Right hindlimb (tissue), 1 donor: ENCODE measurements at places on chromosomes 16 and 17.

- DNase-seq, result no peak
Measured at GRCh38 chr17:69223809-69224208, 4.8 kb downstream of the ABCA10 start.

GRCh38 chr17:5424909-5425308, 4.9 kb downstream of the RPAIN start:
- DNase-seq, result no peak

DNA sequence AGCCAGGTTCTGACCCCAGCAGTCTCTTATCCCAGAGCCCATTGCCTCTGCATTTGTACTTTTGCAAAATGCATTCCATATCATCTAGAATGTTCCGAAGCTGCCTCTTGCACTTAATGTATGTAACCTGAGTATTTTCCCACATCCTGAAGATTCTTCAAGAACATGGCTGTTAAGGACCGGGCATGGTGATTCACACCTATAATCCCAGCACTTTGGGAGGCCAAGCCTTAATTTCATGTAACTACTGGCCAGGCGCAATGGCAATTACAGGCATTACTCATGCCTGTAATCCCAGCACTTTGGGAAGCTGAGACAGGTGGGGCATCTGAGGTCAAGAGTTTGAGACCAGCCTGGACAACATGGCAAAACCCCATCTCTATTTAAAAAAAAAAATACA, 31.7 kb upstream of the GAN start:
- DNase-seq, result no peak

DNA sequence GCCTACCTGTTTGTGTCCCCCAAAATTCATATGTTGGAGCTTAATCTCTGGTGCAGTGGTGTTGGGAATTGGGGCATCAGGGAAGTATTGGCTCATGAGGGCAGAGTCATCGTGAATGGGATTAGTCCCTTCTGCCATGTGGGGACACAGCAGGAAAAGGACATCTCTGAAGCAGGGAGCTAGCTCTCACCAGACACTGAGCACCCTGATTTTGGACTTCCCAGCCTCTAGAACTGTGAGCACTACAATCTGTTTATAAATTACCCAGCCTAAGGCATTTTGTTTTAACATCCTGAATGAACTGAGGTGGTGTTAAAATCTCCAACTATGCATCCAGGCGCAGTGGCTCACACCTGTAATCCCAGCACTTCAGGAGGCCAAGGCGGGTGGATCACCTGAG, 206.0 kb downstream of the SEC14L1 start:
- no peak for DNase-seq

GRCh38 chr17:45320349-45320930, 3.6 kb upstream of the MAP3K14 start:
- no peak for DNase-seq

GRCh38 chr16:4058386-4058785, 57.9 kb downstream of the ADCY9 start:
- DNase-seq, result no peak

DNA sequence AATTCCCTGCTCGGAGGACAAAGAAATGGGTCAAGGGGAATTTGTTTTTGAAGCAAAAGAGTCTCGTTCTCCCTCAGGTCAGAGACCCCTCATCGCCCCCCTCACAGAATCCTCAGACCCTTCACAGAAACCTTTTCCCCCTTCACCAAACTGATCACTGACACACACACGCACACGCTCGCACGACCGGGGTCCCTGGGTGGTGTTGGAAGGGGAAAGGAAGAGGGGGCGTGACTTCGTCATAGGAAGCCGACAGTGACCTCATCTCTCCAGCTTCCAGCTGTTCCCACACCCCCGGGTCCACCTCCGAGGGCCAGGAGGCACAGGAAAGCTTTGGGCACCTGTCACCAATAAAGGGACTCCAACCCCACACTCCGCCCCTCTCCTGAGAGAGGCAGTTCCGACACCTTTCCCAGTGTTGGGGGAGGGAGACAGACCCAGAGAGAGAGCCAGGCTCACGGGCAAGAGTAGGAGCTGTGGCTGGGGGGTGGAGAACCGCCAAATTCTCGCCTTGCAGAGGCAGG, 1.2 kb downstream of the ASGR1 start:
- DNase-seq, result peak; percentile 70

DNA sequence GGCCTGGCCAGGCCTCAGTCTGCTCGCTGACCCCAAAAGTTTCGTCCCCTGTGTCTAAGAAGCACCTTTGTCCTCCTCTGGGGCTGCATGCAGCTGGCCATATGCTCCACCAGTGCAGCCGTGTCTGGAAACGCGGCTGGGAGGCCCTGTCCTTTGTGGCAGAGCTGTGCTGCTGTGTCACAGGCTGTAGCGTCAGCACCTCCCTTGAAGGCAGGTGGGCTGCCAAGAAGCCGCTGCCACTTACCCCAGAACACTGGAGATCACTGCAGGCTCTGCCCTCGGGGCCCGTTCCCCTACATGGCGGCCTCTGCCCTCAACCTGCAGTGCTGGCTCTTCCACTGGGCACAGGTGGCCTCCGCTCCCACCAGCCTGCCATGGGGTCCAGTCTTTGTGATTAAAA, 15.7 kb upstream of the MC1R start:
- DNase-seq, result no peak

DNA sequence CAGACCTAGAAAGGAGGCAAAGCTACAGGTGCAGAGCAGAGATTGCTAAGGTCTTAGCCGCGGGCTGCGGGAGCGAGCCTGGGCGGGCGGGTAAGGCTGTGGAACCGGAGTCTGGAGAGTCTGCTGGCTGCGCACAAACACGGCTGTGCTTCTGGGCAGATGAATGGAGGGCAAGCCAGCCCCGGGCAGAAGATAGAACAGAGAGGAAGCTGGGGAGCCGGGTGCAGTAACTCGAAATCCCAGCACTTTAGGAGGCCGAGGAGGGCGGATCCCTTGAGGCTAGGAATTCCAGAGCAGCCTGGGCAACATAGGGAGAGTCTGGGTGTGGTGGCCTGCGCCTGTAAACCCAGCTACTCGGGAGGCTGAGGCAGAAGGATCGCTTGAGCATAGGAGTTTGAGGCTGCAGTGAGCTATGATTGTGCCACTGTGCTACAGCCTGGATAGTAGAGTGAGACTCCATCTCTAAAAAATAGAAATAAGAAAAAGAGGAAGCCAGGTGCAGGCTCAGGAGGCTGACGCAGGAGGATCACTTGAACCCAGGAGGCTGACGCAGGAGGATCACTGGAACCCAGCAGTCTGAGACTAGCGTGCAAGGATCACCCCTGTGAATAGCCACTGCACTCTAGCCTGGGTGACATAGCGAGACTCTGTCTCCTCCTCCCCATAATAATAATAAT, 56.3 kb downstream of the PITPNC1 start:
- no peak for DNase-seq

- DNase-seq, result no peak
Measured at GRCh38 chr16:50398336-50398735, 29.5 kb upstream of the BRD7 start.

GRCh38 chr17:73423159-73423715, 111.4 kb upstream of the CDC42EP4 start:
- DNase-seq, result no peak
